Memory B cell (primary cell): ENCODE measurements at places on chromosomes 6 and 20.

GRCh38 chr6:21137700-21138335 is 455.7 kb upstream of the SOX4 start:
- no peak for DNase-seq

DNA sequence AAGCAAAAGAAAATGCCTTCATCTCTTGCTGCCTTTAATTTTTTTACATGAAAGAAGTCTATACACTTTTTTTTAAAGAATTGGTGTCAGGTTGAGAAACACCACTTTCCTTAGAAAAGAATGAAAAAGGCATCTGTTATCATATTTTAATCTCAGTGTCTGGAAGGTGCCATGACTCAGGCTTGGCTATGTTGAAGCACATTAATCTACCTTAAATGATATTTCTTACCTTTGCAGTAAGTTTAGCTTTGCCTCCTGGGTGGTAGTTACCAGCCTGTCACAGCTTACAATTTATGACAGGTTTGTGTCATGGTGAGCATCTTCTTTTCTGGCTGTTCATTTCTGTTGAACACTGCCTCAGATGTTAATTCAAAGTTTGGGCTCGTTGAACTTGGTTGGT is 95.3 kb downstream of the RTN4IP1 start:
- DNase-seq = no peak

DNA sequence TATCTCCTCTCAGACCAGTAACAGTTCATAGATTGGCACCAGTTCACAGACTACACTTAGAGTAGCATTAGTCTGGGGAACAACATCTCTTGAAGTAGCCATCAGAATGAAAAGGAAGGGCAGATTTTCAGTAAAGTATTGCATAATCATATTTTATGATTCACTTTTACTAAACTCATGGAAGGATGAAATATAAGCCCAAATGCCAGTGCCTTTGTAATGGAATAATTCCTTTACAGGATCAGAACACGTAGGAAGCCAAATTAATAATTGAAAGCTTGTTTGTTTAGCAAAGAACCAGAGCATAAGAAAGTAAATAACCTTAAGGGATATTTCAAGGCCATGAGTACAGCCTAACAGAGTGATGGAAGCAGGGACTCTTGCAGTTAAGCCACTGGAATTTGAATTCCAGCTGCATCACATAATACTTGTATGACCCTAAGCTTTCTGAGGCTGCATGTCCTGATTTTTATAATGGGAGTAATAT is 11.4 kb upstream of the LOC128125822 start:
- DNase-seq = no peak

- no peak for DNase-seq
Observed at GRCh38 chr6:15255481-15255880, 9.6 kb downstream of the JARID2 start.

DNA sequence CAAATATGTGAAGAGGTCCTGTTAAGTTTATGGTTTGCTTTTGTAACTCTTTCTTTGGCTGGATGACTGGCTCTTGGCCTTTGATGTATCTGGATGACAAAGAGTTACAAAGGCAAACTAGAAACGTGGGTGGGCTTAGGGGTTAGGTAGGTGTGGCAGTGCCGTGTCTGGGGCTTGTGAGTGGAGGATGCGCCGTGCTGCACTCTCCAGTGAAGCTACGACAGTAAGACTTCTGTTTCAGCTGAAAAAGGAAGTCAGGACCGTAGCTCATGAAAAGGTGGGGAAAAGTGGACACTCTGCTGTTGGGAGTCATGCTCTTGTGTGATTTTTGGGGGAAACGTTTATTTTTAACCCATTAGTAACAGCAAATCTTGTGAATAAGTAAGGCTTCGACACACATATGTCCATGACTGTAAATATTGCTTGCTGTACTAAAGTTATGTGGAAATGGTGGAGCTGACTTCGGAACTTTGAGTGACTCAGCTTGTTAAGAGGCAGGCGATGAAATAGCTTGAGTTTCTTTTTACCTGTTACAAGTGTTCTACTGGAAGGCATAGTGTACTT is 45.6 kb downstream of the DUSP22 start:
- no peak for DNase-seq

GRCh38 chr6:34908194-34908593 is 19.1 kb downstream of the ANKS1A start:
- no peak for DNase-seq
